ENCODE measurements at places on chromosomes 11 and 22.

DNA sequence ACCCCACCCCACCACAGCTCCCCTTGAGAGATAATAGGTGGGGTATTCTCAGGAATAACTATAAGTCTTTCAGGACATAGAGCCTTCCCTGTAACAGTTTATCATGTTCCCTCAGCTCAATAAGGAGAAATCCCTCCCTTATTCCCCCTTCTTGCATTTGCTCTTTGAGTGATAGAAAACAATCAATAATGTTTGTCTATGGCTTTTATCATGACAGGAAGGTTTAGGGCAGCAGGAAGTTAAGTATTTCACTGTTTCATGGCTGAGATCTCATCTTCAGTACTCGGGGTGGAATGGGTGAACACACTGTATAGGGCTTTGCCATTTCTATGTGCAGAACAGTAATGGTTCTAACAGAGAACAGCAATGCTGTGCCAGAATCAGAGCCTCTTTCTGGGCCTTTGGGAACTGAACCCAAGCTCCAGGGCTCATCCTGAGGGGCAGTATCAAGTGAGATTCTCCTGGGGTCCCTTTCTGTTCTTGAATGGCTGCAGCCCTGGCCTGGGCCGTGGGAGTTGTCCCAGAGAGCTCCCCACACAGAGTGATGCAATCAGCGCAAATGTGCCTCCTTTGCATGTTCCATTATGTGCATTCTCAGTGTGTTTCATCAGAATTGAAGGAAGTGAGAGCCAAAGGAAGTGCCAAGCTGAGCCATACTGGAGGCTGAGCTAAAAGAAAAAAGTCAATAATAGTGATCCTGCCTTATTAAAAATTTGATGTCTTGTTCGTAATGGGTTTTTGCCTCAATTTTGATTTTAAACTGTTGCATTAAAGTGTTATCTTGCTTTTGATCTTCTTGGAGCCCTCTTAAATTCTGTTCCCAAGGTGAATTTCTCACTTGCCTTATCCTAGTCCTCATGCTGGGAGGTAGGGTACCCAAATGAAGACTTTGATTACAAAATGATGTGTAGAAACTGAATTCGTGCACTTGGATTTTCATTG lies 2.9 kb upstream of the CYP2R1 start:
- no peak for DNase-seq

DNA sequence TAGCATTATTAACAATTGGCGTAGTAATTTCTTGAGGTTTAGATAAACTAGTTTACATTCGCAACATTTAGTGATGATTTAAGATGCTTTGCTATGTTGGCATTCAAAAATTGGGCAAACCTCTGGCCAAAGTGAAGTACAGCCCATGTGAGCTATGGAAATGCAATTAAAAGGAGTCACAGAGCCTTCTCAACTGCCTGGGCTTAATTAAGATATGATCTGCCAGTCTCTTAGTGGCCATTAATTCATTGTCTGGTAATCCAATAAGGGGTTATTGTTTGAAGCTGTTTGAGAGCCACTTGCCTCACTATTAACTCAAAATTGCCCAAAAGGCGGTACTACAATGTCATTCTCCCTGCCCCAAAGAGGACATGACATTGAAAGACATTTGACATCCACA lies 608.9 kb downstream of the NTM start:
- no peak for DNase-seq

DNA sequence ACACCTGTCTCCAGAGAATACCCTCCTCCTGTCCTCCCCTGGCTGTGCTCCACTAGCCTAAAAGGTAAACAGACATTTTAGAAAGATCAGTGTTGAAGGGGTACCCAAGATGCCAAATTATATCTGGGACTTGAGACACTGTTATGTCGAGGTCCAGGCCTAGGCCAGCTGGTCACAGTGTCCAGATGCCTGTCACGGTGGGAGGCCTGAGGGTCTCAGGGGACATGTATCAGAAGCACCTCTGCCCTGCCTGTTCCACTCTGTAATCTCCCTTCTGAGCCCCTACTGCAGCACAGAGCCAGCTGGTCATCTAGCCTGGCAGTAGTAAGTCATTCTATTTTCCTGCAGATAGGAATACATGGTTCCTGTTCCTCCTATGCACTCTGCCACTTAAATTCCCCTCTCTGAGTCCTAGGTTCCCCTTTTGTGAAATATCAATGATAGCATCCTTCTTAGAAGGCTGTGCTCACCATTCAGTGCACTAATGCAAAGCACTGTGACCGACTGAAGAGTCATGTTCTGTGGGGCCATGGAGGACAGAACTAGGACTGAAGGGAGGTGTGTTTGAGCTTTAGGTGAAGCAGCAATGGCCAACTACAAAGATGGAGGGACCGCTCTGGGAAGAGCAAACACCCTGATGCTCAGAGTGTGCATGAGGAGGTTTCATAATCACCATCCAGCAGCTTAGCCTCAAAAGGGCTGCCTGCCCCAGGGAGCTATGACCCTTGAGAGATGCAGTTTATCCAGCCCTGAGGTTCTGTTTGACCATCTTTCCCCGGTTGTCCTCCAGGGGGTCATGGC lies 44.8 kb upstream of the TUB start:
- DNase-seq, result no peak

DNA sequence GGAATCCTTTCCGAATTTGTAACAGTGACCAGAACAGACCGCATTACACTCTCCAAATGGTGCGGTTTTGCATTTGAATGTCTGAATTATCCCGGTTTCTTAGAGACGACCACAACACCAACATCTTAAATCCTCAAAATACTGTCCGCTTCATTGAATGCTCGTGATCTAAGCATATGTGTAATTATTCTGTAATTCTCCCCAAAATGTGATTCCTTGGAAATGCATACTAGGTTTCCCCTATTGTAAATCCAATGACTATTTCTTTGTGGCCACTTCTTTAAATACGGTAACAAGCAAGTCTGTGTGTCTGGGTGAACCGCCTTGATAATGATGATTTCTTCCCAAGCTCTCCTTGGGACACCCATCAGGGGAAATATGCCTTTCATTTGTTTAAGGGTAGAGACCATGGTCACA lies 87.3 kb upstream of the DBX1 start:
- no peak for DNase-seq

DNA sequence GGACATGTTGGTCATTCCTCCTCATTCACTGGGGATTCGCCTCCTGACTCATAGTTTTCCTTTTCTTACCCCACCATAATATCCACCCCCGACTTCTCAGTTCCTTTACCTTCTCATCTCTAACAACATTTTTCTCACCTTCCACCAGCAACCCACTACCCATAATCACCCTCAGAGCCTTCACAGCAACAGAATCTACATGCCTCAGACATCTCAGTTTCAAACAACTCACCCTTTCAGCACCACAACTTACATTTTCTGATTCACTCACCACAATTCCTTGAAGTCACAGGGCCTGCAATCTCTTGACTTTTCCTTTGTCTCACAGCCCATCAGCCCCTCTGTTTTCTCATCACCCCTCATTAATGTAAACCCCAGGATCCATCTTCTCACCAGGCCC lies 2.3 kb upstream of the MTNR1B start:
- no peak for DNase-seq

GRCh38 chr11:79697905-79698304 lies 257.1 kb upstream of the TENM4 start:
- DNase-seq, result no peak

GRCh38 chr22:35021161-35021560 lies 44.8 kb upstream of the ISX start:
- DNase-seq, result no peak

DNA sequence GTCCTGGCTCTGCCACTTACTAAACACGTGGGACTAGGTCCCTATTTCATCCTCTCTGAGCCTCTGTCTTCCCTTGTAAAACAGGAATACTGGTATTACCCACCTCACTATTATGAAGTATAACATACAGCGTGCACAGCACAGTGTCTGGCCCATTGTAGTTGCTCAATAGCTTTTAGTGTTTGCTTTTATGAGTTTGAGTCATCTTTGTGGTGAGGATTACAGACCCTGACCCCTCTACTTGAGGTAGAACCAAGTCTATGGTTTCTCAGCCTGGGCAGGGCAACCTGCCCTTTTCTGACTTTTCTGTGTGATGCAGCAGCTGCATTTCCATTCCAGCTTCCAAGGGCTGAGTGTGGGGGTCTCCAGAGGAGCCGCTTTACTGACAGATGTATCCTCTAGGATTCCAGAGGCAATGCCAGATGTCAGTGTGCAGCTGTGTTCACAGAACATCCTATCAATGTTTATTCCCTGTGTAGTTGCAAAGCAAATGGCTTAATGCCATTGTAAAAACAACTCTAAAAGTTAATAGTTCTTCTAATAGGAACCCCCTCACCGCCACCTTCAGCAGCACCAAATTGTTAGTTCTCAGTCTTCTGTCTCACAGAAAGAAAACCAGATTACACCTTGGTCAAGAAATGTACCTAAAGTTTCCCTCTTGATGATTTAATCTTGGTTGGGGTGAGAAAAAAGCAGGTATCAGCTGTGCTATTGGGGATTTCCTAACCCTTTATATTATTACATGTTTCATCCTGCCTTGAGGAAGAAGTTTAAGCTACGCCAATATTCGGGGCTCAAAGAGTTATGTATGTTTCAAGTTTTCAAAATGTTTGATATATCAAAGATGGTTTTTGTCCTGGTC lies 16.8 kb downstream of the PRR5L start:
- no peak for DNase-seq
